Ascending aorta (tissue), 2 donors: ENCODE measurements at places on chromosomes 7 and 10.

- no peaks in the 10 kb centered on the region for H3K27me3 ChIP-seq
- no peak overlapping the region for H3K27ac ChIP-seq
- no peaks in the 10 kb centered on the region for H3K36me3 ChIP-seq
- no peak for DNase-seq
Observed at GRCh38 chr10:128103229-128103714, 23.0 kb downstream of the MKI67 start.

DNA sequence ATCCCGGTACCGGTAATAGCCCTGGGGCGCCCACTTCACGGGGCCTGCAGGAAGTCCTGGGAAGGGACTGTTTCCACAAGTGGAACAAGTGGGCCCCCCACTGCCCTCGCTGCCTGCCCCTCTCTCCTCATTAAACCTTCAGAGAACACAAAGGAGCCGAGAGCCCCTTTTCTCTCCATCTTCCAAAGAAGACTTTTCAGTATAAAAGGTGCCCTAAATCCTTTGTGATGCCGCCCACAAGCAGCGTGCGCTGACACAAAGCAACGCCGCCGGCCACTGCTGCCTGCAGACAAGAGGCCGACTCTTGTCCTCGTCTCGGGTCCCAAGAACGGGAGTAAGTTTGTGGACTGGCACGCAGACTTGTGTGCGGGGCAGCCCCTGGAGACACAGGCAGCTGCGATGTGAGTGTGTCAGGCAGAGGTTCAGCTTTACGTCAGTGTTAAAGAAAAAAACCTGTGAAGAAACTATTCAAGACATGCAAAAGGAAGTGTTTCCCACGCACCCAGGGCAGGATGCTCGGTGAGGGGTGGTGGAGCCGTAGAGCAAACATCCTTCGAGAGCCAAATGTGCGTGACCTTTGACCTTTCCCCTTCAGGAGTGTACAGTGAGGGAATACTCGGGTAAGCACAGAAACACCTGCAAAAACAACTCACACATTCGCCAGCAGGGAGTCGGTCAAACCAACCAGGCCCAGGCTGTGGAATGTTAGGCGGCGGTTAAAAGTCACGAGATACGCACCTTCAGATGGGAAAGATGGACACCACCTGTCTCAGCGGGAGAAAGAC is 118.2 kb downstream of the VIPR2 start:
- peaks cover 18% of the 10 kb centered on the region for H3K4me1 ChIP-seq
- H3K36me3 ChIP-seq: no peaks in the 10 kb centered on the region
- no peaks in the 10 kb centered on the region for H3K27me3 ChIP-seq

DNA sequence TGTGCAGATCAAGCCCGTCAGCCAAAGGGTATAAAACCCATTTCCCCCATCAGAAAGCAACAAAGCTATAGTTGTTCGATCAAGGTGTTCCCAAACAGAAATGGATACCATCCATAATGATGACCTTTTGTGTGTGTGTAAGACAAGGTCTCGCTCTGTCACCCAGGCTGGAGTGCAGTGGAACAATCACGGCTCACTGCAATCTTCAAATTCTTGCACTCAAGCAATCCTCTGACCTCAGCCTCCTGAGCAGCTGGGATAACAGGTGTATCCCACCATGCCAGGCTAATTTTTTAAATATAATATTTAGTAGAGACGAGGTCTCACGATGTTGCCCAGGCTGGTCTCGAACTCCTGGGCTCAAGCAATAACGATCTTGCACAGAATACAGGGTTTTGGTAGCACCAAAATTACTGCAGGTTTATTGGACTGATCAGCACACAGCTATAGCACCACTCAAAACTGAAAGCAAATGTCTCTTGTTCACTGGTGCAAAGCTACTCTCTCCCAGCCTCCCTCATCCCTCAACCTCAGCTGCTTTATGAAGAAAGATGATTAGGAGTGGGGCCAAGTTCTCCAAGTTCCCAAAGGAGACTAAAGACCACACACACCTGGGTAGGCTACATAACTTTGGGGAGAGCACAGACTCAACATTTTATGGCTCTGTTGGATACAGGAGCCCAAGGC is 80.5 kb downstream of the ABI1 start:
- H3K27ac ChIP-seq: no peak overlapping the region
- H3K27me3 ChIP-seq: no peaks in the 10 kb centered on the region
- no peaks in the 10 kb centered on the region for H3K36me3 ChIP-seq
- H3K4me1 ChIP-seq: peaks cover 10% of the 10 kb centered on the region

DNA sequence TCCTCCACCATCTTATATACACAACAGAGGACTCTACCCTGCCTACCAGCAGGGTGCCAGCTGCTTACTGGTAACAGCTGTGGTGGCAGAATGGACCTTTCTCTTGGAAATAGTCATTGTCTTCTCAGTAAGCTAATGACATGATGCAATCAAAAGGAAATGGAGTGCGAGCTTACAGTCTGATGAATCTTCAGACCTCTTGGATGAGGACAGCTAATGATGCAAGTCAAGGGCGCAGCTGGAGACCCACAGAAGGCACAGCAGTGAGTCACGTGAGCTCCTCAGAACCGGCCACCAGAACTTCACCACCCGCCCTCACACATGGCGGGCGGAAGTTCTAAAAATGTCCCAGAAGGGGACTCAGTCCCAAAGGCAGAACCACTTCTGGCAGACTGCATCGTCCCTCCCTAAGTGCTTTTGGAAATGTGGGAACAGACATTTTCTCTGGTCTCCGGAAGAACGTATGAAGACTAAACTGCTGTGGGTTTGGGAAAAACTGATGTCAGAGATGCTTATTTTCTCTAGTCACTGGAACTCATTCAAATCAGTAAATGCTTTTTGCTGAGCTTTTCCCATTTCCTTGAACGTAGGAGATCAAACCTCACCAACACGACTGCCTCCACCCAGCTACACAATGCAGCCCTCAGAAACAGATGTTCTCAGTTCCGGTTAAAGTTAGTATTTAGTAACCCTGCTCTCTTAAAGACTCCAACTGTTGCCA is 96.4 kb downstream of the FAS start:
- H3K36me3 ChIP-seq: no peaks in the 10 kb centered on the region
- H3K4me3 ChIP-seq: peak overlapping the region; percentile 19
- H3K27me3 ChIP-seq: no peaks in the 10 kb centered on the region
- peak; percentile 75 for DNase-seq

GRCh38 chr10:124798364-124798763 is 3.3 kb upstream of the ABRAXAS2 start:
- no peak for DNase-seq
- H3K4me3 ChIP-seq: no peak overlapping the region
- no peaks in the 10 kb centered on the region for H3K27me3 ChIP-seq
- H3K27ac ChIP-seq: no peak overlapping the region
- H3K4me1 ChIP-seq: peaks cover 7% of the 10 kb centered on the region

GRCh38 chr7:53917637-53918036 is 624.5 kb upstream of the VSTM2A start:
- no peaks in the 10 kb centered on the region for H3K36me3 ChIP-seq
- DNase-seq: no peak
- no peaks in the 10 kb centered on the region for H3K4me1 ChIP-seq
- H3K4me3 ChIP-seq: no peak overlapping the region
- H3K27me3 ChIP-seq: no peaks in the 10 kb centered on the region

GRCh38 chr10:22308390-22308789 is 7.8 kb upstream of the COMMD3 start:
- H3K27me3 ChIP-seq: no peaks in the 10 kb centered on the region
- no peaks in the 10 kb centered on the region for H3K36me3 ChIP-seq
- H3K4me3 ChIP-seq: no peak overlapping the region
- no peaks in the 10 kb centered on the region for H3K4me1 ChIP-seq
- no peak for DNase-seq

- DNase-seq: no peak
- H3K36me3 ChIP-seq: no peaks in the 10 kb centered on the region
- H3K27ac ChIP-seq: no peak overlapping the region
- H3K4me3 ChIP-seq: no peak overlapping the region
- no peaks in the 10 kb centered on the region for H3K4me1 ChIP-seq
Observed at GRCh38 chr10:131425752-131426533, 114.4 kb upstream of the TCERG1L start.

- no peak for DNase-seq
- no peaks in the 10 kb centered on the region for H3K27me3 ChIP-seq
- no peaks in the 10 kb centered on the region for H3K36me3 ChIP-seq
- no peaks in the 10 kb centered on the region for H3K4me1 ChIP-seq
Observed at GRCh38 chr10:50396491-50397311, 145.4 kb upstream of the ASAH2 start.

DNA sequence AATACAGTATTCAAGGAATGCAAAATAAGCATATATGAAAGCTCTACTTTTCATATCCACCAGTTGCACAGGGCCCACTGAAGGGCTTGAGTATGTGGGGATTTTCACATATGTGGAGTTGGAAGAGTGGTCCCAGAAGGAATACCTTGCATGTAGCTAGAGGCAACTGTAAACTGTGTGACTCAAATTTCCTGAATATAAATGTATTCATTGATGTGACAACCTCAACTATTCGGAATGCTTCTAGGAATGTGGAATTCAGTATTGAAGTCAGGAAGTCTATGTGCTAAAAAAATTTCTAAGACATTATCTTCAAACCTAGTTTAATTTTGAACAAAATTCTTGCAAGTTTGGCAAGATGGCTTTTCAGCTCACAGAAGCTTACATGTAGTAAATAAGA is 695.5 kb upstream of the SEMA3D start:
- no peak overlapping the region for H3K27ac ChIP-seq
- no peaks in the 10 kb centered on the region for H3K36me3 ChIP-seq
- no peak overlapping the region for H3K4me3 ChIP-seq
- DNase-seq: no peak
- no peaks in the 10 kb centered on the region for H3K27me3 ChIP-seq
- H3K4me1 ChIP-seq: no peaks in the 10 kb centered on the region

DNA sequence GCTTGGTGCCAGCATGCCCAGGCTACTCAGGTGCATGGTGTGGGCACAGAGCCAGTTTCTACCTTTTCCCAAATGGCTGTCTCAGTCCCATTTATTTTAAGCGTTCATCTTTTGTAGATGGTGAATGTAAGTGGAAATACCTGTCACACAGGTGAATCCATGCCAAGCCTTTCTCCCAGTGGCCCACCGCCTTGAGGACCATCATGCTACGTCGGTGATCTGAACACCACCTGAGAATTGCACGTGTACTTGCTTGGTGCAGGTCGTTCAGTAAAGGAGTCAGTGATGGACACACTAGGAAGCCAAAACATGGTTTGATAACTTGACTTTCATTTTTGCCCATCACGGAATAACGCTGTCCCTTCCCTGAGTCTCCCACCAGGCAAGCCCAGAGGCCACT is 666.7 kb upstream of the FOXK1 start:
- no peak overlapping the region for H3K4me3 ChIP-seq
- H3K27me3 ChIP-seq: no peaks in the 10 kb centered on the region
- no peaks in the 10 kb centered on the region for H3K4me1 ChIP-seq
- peaks cover 60% of the 10 kb centered on the region for H3K36me3 ChIP-seq
- H3K27ac ChIP-seq: no peak overlapping the region

- H3K4me1 ChIP-seq: no peaks in the 10 kb centered on the region
- H3K4me3 ChIP-seq: no peak overlapping the region
- H3K36me3 ChIP-seq: no peaks in the 10 kb centered on the region
- no peaks in the 10 kb centered on the region for H3K27me3 ChIP-seq
- H3K27ac ChIP-seq: no peak overlapping the region
Observed at GRCh38 chr7:129561677-129562359, 49.7 kb upstream of the NRF1 start.

GRCh38 chr7:44184206-44184872 is 4.9 kb downstream of the GCK start:
- H3K27ac ChIP-seq: no peak overlapping the region
- H3K36me3 ChIP-seq: no peaks in the 10 kb centered on the region
- DNase-seq: no peak
- no peaks in the 10 kb centered on the region for H3K27me3 ChIP-seq

- no peak overlapping the region for H3K27ac ChIP-seq
- no peaks in the 10 kb centered on the region for H3K36me3 ChIP-seq
- no peaks in the 10 kb centered on the region for H3K4me1 ChIP-seq
- no peaks in the 10 kb centered on the region for H3K27me3 ChIP-seq
- H3K4me3 ChIP-seq: no peak overlapping the region
Observed at GRCh38 chr7:30335763-30336487, 51.5 kb downstream of the ZNRF2 start.

- DNase-seq: peak; percentile 54
- no peak overlapping the region for H3K4me3 ChIP-seq
- H3K36me3 ChIP-seq: peaks cover 90% of the 10 kb centered on the region
- H3K27me3 ChIP-seq: no peaks in the 10 kb centered on the region
- no peak overlapping the region for H3K27ac ChIP-seq
Observed at GRCh38 chr7:139596626-139597025, 73.1 kb downstream of the CLEC2L start.

DNA sequence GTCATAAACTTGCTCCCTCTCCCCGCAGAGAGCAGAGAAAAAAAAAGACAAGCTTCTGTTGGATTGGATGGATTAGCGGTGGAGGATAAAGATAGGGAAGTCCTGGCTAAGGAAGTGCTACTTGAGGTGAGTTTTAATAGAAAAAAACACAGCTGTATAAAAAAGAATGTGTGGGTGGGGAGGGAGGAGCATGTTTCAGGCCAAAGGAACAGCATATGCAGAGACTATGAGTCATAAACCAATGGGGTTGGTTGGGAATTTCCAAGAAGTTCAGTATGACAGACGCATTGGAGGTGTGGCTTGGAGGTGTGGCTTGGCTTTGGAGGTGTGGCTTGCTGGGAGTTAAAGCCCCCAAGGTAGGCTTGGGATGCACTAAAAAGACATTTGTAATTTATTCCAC is 103.0 kb upstream of the LSM8 start:
- no peaks in the 10 kb centered on the region for H3K36me3 ChIP-seq
- no peaks in the 10 kb centered on the region for H3K27me3 ChIP-seq
- no peak for DNase-seq
- no peak overlapping the region for H3K4me3 ChIP-seq
